ENCODE measurements at places on chromosomes 5 and 9.

DNA sequence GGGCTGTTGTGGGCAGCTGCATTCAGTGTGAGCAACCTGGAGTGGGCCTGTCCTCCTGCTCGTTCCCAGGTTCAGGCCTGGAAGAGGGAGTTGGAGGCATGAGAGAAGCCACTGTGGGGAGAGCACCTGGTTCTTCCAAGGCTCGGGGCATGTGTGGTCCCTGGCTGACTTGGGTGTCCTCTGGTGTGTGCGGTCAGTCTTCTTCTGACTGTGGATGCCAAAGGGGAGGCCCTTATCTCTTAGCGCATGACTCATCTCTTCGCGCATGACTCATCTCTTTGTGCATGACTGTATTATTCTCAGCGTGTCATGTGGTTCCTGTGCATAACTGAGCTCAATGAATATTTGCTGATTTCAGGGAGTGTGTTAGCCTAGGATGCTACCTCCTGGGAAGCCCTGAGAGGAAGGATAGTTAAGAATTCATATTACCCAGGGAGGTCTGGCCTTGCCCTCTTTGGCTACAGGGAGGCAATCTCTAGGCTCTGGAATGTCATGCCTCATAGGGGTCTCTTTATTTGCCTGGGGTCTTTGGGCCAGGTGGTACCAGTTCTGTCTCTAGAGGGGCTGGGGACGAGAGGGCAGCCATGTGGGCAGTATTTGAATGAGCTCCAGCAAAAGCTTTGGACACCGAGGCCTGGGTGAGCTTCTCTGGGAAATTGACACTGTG lies 188.7 kb downstream of the HSPA4 start:
- DNase-seq, result no peak

GRCh38 chr5:37975531-37975930 lies 135.7 kb upstream of the GDNF start:
- no peak for DNase-seq

DNA sequence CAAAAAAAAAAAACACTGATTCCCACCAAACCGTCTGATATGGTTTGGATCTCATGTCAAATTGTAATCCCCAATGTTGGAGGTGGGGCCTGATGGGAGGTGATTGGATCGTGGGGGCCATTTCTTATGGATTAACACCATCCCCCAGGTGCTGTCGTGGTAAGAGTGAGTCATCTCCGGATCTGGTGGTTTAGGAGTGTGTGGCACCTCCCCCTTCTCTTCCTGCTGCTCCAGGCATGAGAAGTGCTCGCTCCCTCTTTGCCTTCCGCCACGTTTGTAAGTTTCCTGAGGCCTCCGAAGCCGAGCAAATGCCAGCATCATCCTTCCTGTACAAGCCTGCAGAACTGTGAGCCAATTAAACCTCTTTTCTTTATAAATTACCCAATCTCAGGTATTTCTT lies 45.2 kb downstream of the HSD17B3 start:
- no peak for DNase-seq

DNA sequence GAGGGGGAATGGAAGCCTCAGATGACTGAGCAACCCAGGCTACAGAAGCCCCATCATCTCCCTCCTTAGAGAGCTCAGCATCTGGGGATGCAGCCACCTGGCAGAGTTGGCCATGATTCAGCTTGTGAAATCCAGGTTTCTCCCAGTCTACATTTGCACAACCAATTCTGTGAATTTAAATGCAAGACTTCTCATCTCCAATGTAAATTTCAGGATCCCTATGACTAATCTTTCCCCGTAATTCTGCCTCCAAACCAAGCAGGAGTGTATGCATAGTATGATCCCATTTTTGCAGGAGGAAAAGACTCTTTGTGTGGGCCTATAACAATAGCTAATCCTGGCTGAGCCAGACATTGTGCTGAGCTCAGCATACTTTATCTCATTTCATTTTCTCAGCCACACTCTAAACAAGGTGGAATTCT lies 59.6 kb upstream of the IL17B start:
- no peak for DNase-seq

- no peak for DNase-seq
Observed at GRCh38 chr9:68427216-68427977, 71.0 kb downstream of the PGM5 start.

- DNase-seq, result no peak
Observed at GRCh38 chr5:32168460-32169033, 5.6 kb downstream of the GOLPH3 start.

GRCh38 chr5:63500242-63500641 lies 462.0 kb downstream of the HTR1A start:
- no peak for DNase-seq

DNA sequence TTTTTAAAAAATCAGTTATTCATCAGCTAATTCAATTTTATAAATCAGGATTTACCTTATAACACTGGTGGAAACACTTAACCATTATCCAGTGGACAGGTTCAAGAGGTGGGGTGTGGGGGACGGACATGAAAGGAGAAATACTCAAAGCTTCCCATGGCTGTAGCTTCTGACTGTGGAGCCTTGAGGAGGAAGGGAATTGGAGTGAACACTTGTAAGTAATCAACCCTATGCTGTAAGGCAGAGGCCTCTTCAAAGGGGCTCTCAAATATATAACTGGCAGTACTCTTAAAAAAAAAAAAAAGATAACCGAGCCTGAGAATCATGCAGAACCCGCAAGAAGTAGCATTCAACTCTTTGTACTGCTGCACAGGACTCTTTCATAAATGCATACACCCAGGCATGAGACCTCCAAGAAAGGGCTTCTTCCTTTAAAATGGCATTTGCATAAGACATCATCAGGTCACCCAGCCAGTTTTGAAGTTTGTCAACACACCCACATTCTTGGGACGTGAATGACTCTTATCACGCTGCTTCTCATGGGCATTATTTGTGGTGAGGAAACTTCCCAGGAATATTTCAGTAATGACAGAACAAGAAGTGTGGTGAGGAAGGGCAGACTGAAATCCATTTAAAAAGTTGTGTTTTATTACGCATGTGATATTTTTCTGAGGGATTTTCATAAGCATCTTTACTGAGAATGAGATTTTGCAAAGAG lies 8.1 kb downstream of the OSMR start:
- DNase-seq, result no peak

GRCh38 chr9:38651400-38652042 lies 31.1 kb upstream of the ANKRD18A start:
- DNase-seq, result no peak

DNA sequence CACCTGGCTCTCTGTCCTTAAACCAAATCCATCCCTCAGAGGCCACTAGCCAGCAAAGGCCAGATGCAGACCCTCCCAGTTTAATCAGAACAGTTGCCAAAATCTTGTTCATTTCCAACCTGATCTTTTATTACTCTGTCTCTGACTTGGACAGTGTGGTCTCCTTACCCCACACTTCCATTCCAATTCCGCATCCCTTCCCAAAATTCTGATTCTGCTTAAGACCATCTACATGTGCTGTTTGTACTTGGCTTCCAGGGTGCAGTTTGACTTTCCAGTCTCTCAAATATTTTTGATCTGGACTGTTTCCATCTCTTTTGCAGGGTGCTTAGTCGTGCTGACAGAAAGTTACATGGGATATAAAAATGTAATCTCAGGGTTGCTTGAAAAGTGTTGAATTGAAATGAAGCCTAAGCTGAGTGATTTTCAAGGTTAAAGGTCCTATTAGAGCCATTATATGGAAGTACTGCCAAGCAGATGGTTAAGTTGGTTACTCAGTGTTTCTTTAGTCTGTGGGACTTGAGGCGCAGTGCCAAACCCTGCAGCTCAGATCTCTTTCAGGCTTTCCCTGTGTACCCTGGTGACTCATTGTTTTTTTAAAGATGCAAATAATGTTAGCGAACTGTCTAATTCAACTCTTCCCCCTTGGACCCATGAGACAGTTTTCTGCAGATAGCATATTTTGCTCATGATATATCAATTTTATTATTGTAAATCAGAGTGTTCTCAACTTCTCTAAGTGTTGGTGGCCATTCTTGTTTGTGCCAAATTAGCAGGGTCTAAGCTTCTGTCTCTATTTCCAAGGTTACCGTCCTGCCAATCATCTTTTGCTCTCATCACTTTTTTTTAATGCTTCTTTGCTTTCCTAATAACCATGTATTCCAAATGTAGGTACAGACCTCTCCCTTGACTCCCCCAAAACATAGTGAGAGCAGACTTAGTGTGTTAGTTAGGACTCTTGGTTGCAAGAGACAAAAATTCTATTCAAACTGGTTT lies 18.2 kb upstream of the DCP2 start:
- DNase-seq, result no peak

DNA sequence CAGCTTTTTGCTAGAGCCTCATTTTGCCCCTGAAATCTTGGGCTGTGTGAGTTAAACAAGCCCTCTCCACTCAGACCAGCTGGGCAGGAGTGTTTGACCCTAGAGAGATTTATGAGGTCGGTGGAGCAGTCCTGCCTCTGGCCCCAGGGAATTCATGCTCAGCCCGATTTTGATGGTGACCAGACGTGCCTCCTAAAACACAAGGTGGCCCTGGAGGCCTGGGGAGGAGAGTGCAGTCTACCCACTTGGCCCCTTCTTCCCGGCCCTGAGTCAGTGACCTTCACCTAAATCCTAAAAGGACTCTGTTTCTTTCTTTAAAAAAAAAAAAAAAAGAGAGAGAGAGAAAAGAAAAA lies 86.6 kb upstream of the SAP30L start:
- no peak for DNase-seq

GRCh38 chr5:143135832-143136551 lies 267.5 kb downstream of the NR3C1 start:
- no peak for DNase-seq

DNA sequence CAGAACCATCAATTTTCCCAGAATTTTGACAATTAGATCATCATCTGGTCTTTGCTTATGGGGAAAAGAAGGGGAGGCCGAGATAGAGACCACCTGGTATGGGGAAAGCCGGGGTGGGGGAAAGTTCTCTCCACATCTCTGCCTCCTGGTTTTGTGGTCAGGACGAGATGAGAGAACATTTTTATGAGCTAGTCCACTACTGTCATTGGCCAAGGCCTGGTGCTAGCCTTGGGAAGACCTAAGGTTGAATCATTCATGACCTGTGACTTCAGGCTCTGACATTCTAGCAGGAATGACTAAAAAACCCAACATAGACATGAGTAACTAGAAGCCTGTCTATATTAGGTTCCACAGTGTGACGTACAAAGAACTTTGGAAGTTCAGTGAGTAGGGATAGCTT lies 135.2 kb downstream of the PTTG1 start:
- DNase-seq, result no peak

GRCh38 chr5:8383616-8384015 lies 514.7 kb downstream of the MTRR start:
- DNase-seq, result peak; percentile 62

DNA sequence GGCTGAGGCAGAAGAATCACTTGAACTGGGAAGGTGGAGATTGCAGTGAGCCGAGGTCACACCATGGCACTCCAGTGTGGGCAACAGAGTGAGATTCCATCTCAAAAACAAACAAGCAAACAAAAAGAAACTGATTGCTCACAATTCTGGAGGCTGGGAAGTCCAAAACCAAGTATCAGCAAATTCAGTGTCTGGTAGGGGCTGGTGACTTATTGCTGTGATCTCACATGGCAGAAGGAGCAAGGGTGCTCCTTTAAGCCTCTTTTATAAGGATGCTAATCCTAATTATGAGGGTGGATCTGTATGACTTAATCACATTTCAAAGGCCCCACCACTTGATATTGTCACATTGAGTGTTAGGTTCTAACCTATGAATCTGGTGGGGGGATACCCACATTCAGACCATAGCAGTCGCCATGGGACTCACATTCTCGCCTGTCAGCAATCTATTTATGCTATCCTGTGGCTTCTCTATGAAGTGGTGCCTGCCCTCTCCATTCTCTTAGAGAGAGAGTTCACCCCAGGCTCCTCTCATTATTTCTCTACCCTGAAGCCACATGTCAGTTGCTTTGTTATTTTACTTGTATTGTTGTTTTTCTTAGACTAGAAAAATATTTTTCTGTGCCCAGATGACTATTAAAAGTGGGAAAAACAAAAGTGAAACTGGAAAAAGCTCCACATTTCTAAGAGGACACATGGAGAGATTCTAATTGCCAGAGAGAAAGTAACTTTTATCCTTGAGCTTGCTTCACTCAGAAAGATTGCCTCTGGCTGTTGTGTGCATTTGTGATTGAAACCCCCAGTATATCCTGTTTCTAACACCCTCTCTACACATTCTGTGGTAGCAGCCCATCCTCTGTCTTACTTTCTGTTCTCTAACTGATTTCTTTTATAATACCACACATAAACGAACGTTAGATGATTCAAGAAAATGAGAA lies 18.8 kb upstream of the PRLR start:
- no peak for DNase-seq

- no peak for DNase-seq
Observed at GRCh38 chr9:113519426-113520108, 56.0 kb downstream of the RGS3 start.

GRCh38 chr9:3916411-3916810 lies 383.5 kb downstream of the GLIS3 start:
- DNase-seq, result no peak

GRCh38 chr5:57938174-57938557 lies 455.6 kb upstream of the ACTBL2 start:
- no peak for DNase-seq

DNA sequence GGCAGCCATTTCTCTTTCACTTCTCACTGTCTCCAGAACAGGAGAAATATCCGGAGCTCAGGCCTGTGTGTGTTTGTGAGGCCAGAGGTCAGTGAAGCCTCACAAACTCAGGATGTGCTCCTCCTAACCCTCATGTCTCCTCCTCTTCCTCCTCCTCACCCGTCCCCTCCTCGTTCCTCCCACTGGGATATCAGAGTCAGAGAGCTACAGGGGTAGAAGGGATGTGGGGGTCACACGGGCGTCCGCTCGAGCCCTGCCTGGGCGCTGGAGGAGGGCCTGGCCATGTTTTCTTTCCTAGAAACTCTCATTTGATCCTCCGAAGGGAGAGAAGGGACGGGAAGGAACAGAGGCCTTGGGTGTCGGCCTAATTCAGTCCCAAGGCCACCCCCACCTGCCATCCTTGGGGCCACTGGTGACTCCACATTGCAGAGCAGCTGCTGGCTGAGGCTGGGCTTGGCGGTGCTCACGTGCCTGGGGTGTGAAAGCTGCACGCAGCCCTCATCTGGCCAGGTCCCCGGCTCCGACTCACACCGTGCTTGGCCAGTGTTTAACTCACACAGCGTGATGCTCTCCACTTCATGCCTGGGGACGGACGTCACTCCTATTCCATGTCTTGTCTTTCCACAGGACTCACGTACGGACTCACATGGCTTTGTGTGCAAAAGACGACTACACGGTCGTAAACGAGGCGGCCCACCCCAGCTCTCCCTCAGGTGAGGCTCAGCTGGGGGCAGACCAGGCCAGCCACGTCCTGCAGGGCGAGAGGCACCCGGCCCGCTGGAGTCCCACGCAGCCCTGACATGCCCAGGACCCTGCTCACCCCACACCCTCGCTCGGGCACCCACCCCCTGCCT lies 22.6 kb upstream of the SLC6A19 start:
- no peak for DNase-seq

Data from NCI-H1417 (cell line).